Naive thymus-derived CD4-positive, alpha-beta T cell (primary cell): ENCODE measurements at places on chromosomes 4 and X. TPM values are rescaled to one million over a fixed set of nuclear protein-coding genes. Genes with fewer than 3 reads are reported as not detected.

NLGN4X gene
- polyA plus RNA-seq = not detected

ELF4 gene
- 16.9 TPM for polyA plus RNA-seq

GJB1 gene
- polyA plus RNA-seq = not detected

CCDC120 gene
- 1.6 TPM for polyA plus RNA-seq

TMEM255A gene
- 0.12 TPM for polyA plus RNA-seq

GLRA2 gene
- not detected for polyA plus RNA-seq

FOXR2 gene
- not detected for polyA plus RNA-seq

TEC gene
- polyA plus RNA-seq = 2.0 TPM

MAGEA9B gene
- polyA plus RNA-seq = not detected

BEND2 gene
- not detected for polyA plus RNA-seq

TMPRSS11B gene
- not detected for polyA plus RNA-seq

P2RY4 gene
- polyA plus RNA-seq = not detected

BEX1 gene
- polyA plus RNA-seq = 0.49 TPM

MUC7 gene
- not detected for polyA plus RNA-seq

NXF3 gene
- polyA plus RNA-seq = not detected

USP11 gene
- polyA plus RNA-seq = 94.7 TPM

MFAP3L gene
- polyA plus RNA-seq = 0.47 TPM

FGFBP2 gene
- polyA plus RNA-seq = 1.3 TPM

BEND4 gene
- polyA plus RNA-seq = not detected

GAGE12E gene
- not detected for polyA plus RNA-seq

NPY1R gene
- not detected for polyA plus RNA-seq

PGAM4 gene
- polyA plus RNA-seq = not detected

SPANXB1 gene
- polyA plus RNA-seq = not detected

GAGE12H gene
- not detected for polyA plus RNA-seq

XPNPEP2 gene
- polyA plus RNA-seq = not detected

GLUD2 gene
- polyA plus RNA-seq = 0.21 TPM

FAM53A gene
- 2.1 TPM for polyA plus RNA-seq

LDB2 gene
- not detected for polyA plus RNA-seq

EDA2R gene
- 0.22 TPM for polyA plus RNA-seq

PCSK1N gene
- polyA plus RNA-seq = 6.0 TPM

CT45A5 gene
- polyA plus RNA-seq = not detected

SOX3 gene
- not detected for polyA plus RNA-seq

CD38 gene
- polyA plus RNA-seq = 13.9 TPM

CXorf65 gene
- polyA plus RNA-seq = 4.3 TPM

AFM gene
- not detected for polyA plus RNA-seq

TLR6 gene
- not detected for polyA plus RNA-seq

TBC1D8B gene
- polyA plus RNA-seq = 0.26 TPM

SUV39H1 gene
- 13.6 TPM for polyA plus RNA-seq

SLC25A14 gene
- 5.5 TPM for polyA plus RNA-seq

ATP7A gene
- polyA plus RNA-seq = 8.0 TPM

GPRIN3 gene
- polyA plus RNA-seq = 7.3 TPM

MAGEB10 gene
- not detected for polyA plus RNA-seq

TMEM187 gene
- 10.0 TPM for polyA plus RNA-seq

MSANTD1 gene
- not detected for polyA plus RNA-seq

RHOXF1 gene
- polyA plus RNA-seq = not detected

RNF175 gene
- 8.4 TPM for polyA plus RNA-seq

DNASE1L1 gene
- 11.1 TPM for polyA plus RNA-seq

FAM47E gene
- not detected for polyA plus RNA-seq

NSUN7 gene
- polyA plus RNA-seq = not detected

KLF8 gene
- 0.72 TPM for polyA plus RNA-seq

GPR173 gene
- not detected for polyA plus RNA-seq

ZNF275 gene
- 11.1 TPM for polyA plus RNA-seq

GAGE12F gene
- polyA plus RNA-seq = not detected

TMEM271 gene
- not detected for polyA plus RNA-seq

STK26 gene
- polyA plus RNA-seq = 54.1 TPM
